GM23248 (cell line): ENCODE measurements at places on chromosomes 6 and 20.

DNA sequence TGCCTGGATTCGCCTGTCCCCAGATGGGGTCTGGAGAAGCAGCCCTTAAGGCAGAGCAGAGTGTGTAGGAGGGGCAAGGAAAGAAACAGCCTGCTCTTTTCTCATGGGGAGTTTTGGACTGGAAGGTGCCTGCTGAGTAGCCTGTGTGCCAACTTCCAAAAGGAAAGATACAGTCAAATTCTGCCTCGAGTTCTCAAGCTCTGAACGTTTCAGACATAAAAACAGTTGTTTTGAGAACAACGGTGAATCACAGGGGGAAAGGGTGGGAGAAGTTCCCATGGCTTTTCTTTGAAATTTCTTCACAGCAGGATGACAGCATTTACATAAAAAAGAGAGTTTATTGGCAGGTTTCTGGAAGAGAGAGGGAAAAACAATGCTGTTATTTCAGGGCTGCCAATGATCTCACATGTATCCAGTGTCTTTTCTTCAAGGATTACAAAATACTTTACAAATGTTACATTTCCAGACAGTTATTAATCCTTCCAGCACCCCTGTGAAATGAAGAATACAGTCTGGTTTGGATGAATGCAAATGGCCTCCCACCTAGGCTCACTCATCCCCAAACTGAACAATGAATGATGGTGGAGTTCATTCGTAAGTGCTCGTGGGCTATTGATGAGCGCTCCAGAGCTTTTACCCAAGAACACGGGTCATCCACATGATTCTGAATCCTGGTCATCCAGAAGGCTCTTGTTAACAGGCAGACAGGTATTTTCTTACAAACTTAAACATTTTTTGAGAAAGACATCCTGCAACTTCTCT is 33.8 kb upstream of the ECI2 start:
- peak; percentile 66 for DNase-seq

GRCh38 chr6:79702691-79703090 is 71.6 kb downstream of the SH3BGRL2 start:
- no peak for DNase-seq

- DNase-seq = peak; percentile 13
Observed at GRCh38 chr20:2692036-2692885, at the start of gene EBF4. EBF4 (plus strand) TSS chr20:2692780; CDS start chr20:2693646, 866 bp downstream.

DNA sequence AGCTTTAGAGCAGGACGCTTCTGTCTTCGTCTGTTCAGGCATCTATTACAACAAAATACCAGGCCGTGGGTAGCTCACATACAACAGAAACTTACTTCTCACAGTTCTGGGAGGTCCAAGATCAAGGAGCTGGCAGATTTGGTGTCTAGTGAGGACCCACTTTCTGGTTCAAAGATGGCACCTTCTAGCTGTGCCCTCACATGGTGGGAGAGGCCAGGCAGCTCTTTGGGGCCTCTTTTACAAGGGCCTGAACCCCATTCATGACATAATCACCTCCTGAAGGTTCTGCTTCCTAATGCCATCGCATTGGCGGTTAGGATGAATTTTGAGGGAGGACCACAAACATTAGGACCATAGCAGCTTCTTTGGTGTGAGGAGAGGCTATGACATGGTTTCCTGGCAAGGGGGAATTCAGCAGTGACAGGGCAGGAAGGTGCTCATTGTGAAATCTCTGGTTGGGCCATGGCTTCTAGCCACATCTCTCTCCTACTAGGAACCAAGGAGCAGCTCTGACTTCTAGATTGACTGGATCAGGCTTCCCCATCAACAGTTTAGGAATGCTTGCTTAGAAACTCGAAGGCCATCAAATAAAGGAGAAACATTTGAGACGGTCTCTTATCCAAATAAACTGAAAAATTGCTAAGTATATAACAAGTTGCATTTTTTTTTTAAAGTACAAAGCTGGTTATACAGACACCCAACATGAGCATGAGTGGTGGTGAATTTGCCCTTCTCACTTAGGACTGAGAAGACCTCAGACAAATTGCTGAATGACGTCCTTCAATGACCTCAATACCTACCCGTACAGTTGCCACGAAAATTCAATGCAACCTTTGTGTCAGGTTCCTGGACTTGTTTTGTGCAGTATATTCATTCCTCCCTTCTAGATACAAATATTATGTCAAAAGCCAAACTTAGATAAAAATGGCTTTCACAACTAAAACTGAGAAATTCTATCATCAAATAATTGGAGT is 140.7 kb downstream of the ZDHHC14 start:
- DNase-seq = peak; percentile 5
